ENCODE measurements at places on chromosomes 5 and 9.

DNA sequence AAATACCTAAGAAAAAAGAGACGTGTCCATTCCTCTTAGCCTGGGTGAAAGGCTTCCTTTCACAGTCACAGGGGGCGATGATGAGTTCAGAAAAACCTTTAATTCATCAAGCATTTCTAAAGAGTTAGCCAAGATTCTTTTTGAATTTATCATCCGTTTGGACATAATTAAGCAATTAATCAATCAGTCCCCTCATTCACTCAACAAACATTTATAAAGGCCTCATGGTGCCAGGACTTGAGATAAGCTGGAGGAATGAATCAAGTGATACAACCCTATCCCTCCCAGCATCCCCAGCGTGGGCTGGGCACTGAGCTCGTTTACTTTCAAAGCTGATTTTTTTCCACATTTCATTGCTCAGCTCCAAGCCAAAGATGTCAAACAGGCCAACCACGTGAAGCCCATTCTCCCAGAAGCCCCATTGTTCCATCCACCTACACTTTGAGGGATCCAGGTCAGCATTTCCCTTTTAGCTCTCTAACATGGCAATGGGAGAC lies 140.5 kb downstream of the SLIT3 start:
- DNase-seq, result no peak

DNA sequence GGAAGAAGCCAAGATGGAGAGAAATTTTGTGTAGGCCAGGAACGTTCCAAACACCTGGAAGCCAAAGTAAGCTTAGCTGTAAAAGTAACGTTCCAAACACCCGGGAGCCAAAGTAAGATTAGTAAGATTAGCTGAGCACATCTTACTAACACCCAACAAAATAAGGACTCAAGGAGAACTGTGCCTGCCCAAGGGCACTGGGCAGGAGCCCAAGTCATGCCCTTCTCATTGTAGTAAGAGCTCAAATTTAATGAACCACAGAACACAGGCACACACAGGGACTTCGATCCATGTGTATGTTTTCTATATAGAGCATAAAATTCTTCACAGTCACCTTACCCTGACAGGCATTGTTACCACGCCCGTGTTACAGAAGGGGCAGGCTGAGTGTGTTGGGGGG lies 36.1 kb upstream of the NXNL2 start:
- no peak for DNase-seq

DNA sequence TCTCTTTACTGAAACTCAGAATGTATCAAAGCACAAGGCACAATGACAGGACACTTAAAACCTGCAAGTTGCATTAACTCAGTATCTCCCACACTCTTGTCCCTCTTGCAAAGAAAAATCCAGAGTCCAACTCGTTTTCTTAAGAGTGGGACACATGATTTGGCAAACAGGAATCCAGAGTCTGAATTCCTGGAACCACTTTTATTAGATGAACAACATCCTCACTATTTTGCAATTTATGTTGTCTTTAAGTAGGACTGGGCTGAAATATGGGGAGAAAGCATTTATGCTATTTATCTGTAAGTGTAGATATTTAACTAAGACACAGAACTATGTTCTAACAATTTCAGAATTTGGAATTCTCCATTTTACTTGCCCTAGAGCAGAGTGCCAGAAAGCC lies 69.1 kb downstream of the ABCA1 start:
- DNase-seq, result no peak

GRCh38 chr5:41465493-41466171 lies 44.8 kb downstream of the PLCXD3 start:
- DNase-seq, result no peak

DNA sequence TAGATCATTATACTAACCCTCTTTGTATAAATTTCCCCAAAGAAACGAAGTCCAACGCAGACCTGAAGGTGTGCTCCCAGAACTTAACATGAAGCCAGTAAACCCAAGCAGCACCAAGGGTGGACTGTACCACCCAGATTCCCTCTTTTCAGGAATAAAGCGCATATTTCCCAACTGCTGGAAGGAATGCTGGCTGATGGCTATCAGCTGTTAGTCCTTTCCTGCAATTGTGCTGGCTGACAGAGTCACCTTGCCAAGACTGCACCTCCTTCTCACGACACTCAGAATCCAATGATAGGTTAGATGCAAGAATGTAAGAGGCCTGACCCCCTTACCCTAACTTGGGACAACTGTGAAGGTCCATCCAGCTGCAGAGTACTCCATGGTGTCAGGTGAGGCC lies 93.9 kb downstream of the MAPKAP1 start:
- no peak for DNase-seq

DNA sequence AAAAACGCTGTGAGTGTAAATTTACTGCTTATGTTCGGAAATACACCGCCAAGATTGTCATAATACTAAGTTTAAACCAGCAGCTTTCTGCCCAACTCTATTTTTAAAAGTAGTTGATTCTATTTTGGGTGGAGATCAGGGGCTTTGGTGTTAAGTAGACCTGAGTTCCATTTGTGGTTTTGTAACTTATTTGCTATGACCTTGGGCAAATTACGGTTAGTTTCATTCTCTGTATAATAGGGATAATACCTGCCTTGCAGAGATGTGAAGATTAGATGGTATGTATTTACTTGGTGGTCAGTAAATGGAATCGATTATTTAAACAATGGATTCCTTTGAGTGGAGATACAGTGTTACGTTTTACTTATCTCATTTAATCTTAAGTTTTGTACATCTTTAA lies 1.6 kb downstream of the RAD23B start:
- no peak for DNase-seq

GRCh38 chr5:170630711-170631141 lies 126.9 kb downstream of the KCNIP1 start:
- no peak for DNase-seq

- DNase-seq, result no peak
These were observed 187.6 kb downstream of the GABBR2 start for GRCh38 chr9:98521141-98521540.

GRCh38 chr5:53422539-53422938 lies 57.9 kb upstream of the FST start:
- DNase-seq, result no peak

DNA sequence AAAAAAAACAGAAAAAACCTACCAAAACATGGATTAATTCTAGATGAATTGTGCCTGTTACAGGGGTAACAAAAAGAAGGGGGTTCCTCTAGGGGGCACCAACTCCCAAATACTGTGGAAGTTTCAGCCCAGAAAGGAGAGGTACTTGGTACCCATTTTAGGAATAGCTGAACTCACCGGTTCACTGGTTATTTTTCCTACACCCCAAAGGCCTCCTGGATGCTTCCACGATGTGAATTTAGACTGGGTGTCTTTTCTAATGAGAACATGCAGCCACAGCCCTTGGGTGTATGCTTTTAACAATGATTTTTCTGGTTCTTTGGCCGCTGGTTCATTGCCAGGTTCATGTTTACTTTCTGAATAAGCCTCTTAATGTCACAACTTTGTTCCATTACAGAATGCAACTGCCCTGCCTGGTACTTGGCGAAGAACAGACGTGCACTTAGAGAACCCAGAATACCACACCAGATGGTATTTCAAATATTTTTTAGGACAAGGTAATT lies 46.7 kb downstream of the GARNL3 start:
- DNase-seq, result no peak

DNA sequence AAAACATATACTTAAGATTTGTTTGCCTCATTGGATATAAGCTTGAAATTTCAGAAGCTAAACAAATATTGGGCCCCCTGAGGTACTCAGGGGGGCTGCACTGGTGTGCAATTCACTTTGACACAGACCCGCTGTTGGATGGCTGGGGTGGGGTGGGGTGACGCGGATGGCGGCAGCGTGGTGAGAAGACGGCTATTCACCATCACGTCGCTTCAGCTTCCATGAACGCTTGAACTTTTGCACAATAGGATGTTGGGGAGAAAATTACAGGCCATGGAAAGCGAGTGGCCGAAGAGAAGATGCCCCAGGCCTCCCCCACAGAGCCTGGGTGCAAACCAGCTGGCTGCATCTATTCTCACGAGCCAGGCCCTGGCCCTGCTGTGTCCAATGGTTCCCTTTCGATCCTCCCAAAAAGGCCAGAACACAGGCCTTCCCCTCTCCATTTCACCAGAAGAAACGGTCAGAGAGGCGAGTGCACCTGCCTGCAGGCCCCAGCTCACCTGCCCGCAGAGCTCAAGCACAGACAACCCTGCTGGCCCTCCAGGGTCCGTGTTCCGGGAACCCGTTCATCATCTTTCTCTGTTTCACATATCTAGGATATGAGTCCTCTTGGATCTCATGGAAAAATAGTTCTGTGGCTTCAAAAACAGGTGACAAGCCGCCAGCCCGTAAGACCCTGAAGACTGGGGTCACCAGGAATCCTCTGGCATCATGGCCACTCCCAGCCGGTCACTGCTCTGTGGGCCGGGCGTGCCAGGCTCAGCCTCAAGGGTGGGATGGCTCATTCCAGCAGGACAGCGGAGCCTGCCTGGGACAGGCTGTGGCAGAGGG lies 46.8 kb upstream of the SARDH start:
- DNase-seq, result no peak

GRCh38 chr5:93243481-93243880 lies 337.5 kb downstream of the NR2F1-AS1 start:
- no peak for DNase-seq

GRCh38 chr9:89543621-89544278 lies 45.8 kb upstream of the SEMA4D start:
- DNase-seq, result no peak

GRCh38 chr5:157160001-157160400 lies 6.1 kb downstream of the GARIN3 start:
- DNase-seq, result peak; percentile 31

DNA sequence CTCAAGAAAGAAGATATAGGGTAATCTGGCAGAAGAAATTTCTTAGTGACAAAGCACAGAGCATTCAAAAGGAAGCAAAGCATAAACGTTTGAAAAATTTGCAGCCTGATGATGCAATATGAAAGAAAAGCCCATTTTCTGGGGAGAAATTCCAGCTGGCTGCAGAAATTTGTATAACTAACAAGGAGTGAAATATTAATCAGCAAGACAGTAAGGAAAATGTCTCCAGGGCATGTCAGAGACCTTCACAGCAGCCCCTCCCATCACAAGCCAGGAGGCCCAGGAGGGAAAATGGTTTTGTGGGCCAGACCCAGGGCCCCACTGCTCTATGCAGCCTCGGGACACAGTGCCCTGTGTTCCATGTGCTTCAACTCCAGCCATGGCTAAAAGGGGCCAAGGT lies 359.4 kb downstream of the HINT1 start:
- DNase-seq, result no peak

DNA sequence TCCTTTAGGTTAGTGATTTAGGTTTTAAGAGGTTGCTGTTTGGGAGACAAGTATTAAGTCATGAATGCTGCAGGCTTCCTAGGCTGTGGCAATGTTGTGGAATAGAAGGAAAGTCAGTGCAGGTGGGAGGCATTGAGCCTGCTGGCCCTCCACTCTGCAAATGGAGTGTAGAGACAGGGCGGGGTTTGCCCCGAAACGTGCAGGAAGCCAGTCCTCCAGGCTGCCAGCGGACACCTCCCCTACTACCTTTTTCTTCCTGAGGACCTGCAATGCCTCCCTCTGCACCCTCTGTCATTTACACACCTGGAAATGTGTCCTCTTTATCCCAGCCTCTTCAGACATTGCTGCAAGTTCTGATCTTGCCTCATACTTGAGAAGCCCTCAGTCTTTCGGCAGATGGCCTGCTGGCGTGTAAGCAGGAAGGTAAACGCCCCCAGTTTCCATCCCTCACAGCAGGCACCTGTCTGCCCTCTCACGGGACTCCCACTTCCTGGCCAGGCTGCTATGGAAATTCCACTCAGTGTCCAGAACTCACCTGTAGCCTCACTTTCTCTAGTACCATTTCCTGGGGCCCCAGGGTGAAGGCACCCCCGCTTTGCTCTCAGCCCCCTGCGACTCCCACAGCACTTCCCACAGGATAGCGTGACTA lies 81.6 kb upstream of the BOD1 start:
- no peak for DNase-seq

GRCh38 chr5:153425914-153426313 lies 64.6 kb upstream of the GRIA1 start:
- no peak for DNase-seq

GRCh38 chr5:134874831-134875655 lies 872 bp downstream of the TXNDC15 start:
- DNase-seq, result no peak

DNA sequence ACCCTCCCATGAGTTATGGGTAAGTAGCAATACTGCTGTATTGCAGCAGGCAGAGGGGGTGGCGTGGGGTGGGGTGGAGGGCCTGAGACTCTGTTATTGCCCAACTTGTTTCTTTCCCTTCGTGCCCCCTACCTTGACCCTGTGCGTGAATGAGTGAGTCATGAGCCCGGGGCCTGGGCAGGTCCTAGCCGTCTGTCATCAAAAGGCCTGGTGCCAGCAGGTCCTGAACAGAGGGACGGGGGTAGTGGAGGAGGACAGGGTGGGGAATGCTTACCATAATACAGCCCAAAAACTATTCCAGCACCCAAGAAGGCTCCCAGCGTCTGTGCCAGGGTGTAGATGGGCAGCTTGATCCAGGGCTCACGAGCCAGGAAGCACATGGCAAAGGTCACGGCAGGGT lies 4.3 kb downstream of the AQP3 start:
- DNase-seq, result no peak

- DNase-seq, result no peak
These were observed 42.2 kb downstream of the LEAP2 start for GRCh38 chr5:132915681-132916080.

DNA sequence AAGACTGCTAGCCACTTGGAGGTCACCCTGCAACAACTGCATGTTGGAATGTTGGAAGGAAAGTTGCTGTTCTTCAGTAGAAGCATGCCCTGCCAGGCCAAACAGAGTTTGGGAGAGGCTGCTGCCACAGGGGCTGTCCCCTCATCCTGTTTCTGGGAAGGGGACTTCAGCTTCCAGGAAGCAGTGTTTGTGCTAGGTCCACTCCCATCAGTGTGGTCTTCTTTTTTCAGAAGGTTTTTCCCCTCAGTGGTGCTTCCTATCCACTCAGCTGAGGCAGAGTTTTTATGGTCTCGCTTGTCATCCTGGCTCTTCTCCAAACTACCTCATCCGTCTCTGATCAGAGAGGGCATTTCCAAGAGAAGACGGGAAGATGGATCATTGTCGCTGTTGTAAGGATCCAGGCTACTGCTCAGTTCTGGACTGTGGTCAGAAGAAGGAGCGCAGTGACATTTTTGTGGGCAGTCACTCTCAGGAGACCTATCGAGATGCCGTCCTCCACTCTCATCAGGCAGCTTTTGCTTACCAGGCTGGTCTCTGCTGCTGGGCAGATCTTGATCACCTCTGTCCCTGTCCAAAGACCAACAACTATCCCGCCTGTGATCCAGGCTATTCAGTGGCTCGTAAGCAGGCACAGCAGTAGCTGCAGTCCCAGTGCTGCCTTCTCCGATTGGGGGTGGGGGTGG lies 97.8 kb upstream of the C5orf63 start:
- no peak for DNase-seq

Measured in activated T-helper 1 cell treated with anti-CD3 and anti-CD28 coated beads, Interleukin-2, amount 50 U/mL, for 16 hours (primary cell).